ENCODE measurements at places on chromosomes 1 and 21. TPM values are rescaled to one million over a fixed set of nuclear protein-coding genes. Genes with fewer than 3 reads are reported as not detected.

The PRAMEF11 gene
- not detected for total RNA-seq

DNA sequence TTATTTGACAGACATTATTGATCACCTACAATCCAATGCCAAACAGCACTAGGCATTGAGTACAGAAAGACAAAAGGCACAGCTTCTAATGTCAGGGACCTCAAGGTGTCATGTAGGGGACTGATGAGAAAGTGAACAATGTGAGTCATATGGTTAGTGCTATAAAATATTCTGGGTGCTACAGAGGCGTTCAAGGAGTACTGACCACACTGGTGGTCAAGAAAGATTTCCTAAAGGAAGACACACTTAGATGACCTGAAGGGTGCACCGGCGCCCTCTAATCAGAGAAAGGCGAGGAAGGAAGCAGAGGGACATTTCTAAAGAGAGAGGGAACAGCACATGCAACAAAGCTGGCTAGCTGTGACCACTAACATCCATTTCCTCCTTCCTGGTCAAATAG, 64.9 kb upstream of the F3 start:
- DNase-seq: no peak

DNA sequence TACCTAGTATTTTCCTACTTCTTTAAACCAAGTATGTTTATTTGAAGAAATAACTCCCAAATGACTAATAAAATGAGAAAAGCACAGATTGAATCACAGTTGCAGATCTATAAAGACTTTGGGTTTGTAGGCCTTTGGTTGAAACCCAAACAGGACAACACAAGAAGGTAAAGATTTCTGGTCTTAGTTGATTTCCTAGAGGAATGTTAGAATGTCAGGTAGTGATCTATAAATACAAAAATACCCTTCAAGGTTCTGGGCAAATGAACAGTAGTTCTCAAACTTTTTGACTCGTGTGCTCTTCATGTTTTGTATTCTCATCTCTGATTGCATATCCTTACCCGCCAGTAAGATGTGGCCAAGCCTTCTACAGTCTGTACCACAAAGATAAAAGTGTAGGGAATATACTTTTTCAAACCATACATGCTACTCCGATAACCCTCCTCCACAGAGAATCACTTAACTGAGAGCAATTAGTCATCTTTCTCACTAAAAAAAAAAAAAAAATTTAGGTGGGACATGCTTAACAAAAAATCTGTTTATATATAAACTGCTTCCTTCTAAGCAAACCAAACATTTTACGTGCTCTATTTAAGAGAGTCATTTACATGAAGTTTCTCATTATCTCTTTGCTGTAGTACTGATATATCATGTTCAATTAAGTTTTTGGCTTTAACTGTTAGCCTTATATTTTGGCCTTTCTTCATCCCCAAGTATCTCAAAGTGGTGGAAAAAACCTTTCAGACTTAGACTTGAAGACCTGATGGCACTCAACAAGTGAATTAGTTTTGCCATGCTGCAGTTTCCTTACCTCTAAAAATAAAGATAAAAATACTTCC, 36.0 kb downstream of the CNIH4 start:
- DNase-seq: no peak

GRCh38 chr1:44780583-44781121, 5.3 kb downstream of the RPS8 start:
- DNase-seq: no peak

The UCK2 gene
- 22.4 TPM for total RNA-seq

GRCh38 chr1:167650269-167651160, 20.5 kb downstream of the RCSD1 start:
- no peak for DNase-seq

GRCh38 chr1:156675210-156676113, 1.7 kb downstream of the NES start:
- no peak for DNase-seq

The IL20 gene
- total RNA-seq: not detected

DNA sequence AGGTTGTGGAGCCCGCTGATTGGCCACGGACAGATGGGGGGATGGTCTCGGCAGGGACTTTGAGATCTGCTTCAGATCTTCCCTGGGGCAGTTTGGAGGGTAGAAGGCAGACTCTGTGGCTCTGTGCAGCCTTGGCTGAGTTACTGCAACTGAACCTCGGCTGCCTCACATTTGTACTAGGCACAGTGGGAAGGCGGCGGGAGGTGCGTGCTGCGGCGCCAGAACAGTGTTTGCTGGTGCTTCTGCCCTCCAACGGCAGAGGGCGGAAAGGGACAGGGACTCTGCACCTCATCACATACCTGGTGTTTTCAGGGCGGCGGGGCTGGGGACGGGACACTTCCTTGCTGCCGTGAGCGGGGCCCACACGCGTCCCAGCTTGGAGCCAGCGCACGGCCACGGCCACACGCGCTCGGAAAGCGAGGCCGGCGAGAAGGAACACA, 26.2 kb downstream of the SLC66A1 start:
- no peak for DNase-seq

GRCh38 chr1:24946861-24947658, 17.0 kb upstream of the RUNX3 start:
- DNase-seq: no peak

The OR2G6 gene
- not detected for total RNA-seq

DNA sequence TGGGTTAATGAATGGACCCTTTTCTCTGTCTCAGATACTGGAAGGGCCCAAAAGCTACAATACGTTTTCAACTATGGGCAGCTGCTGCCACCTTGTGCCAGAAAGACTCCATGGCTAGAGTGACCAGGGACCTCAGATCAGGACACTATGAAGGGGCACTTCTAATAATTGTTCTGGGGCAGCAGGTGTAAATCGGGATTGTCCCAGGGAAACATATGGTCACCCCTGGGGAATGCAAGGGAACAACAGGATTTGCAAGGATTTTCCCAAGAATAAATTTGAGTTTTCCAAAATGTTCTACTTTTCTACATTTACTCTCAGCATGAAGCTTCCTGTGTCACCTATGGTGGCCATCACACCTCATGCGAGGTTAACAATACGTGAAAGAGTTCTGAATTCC, 12.0 kb upstream of the FCAMR start:
- DNase-seq: peak; percentile 70

GRCh38 chr1:51234721-51235425, 1.2 kb upstream of the RNF11 start:
- DNase-seq: no peak

DNA sequence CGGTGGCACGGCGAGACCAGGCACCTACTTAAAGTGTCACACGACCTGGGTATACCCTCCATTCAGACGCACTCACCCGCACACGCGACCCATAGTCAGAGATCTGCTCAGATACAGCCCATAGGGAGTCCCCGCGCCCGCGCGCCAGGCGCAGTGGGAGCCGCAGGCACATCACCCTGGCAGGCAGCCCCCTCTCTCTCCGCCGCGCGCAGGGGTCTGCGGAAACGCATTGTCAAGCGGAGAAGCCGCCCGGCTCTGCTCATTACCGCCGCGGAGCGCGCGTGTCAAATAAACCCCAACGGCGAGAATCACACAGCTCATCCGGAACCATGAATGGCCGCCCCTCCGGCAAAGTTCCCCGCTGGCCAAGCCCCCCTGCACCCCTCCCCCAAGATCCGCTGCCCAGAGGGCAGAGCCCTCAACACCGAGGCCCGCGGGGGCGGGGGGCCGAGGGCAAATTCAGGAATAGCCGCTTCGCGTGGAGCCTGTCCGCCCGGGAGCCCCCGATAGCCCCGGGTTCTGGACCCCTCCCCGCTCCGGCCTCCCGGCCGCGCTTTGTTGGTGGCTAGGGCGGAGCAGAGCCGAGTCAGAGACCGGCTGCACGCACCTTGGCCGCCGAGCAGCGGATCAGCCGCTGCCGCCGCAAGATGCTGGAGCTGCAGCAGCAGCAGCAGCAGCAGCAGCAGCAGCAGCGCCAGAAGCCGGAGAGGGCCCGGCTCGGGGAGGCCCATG, 522 bp downstream of the LRP8 start:
- DNase-seq: peak; percentile 61

DNA sequence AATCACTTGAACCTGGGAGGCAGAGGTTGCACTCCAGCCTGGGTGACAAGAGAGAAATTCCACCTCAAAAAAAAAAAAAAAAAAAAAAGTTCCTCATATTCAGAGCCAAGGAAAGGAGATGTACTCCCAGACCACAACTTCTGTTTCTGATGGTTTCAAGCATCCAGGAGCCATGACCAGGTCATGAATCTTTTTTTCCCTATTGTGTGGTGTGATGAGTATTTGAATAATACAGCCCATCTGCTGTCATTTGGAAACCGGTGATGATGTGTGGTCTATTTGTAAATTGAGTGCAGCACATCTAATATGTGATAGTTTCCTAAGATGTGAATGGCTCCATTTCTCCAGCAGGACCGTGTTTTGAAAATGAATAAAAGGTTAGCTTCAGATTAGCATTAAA, 18.6 kb downstream of the PIK3CD start:
- DNase-seq: no peak

GRCh38 chr21:39111931-39112550, 71.2 kb downstream of the PSMG1 start:
- DNase-seq: no peak

- DNase-seq: no peak
Observed at GRCh38 chr1:43537423-43538142, 6.9 kb downstream of the PTPRF start.

DNA sequence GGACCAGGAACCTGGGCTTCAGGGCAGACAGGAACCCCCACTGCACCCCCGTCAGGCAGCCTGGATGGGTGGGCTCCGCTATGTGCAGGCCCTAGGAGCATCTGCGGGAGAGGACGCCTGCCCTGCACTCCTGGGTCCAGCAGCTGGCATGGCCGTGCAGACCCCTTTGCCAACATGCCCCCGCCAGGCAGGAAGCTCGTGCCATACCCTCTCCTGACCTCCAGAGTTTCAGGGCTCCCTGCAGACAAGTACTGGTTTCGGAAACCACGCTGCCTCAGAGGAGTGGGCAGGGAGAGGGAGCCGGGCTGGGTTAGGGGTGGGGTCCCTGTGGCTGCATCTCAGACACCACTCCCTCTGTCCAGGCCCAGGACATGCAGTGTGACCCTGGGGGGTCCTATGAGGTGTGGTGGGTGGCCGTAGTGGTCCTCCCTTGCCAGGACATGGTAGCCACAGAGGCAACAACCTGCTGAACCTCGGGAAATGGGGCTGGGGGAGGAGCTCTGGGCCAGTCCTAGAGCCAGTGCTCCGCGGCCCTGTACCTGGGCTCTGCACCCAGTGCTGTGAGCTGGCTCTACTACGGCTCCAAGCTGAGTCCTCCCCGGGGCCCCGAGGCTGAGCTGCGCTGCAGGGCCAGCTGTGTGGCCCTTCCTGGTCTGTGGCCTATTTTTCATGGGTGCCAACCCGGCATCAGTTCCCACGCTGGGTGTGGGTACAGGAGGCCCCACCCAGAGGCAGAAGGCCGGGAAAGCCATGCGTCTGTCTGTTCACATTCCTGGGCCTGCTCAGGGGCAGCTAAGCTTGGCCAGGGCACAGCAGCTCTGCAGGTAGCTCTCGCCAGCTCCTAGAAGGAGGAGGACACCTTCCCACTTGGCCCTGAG, 1.4 kb downstream of the PLEKHN1 start:
- DNase-seq: no peak

DNA sequence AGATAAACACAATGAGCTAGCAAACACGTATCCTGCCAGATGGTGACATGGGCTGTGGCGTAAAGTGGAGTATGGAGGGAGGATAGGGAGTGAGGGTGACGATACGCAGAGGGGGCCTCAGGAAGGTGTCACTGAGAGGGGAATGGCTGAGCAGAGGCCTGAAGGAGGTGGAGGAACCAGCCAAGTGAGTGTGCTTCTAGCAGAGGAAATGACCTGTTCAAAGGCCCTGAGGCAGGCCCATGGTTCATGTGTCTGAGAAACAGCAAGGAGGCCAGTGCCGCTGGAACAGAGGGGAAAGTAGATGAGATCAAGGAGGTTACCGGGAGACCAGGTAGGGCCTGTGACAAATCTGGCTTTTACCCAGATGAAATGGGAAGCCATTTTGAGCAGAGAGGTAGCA, 36.0 kb downstream of the TAS1R2 start:
- no peak for DNase-seq
